ENCODE measurements at places on chromosomes 5 and 9.

DNA sequence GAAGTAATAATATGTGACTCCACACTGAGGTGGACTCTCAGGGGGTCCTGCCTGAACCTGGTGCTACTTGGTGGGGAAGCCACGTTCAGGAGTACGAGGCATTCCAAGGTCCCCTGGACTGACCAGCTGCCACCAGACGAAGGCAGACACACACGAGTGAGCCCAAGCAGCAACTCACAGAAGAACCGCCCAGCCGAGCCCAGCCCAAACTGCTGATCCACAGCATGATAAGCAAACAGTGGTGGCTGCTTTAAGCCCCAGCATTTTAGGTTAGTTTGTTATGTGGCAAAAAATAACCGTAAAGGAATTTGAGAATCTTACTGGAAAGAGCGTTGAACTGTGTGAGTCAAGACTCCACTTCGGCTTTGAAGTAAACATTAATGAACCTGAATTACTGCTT lies 8.8 kb upstream of the LHX3 start:
- DNase-seq: no peak

GRCh38 chr9:106796771-106797170 lies 66.2 kb upstream of the ZNF462 start:
- no peak for DNase-seq

- no peak for DNase-seq
These were observed 2.8 kb downstream of the SARDH start for GRCh38 chr9:133735415-133735775.

- DNase-seq: no peak
These were observed 93.4 kb downstream of the KCNIP1 start for GRCh38 chr5:170597109-170597751.

Measured in CD4-positive, alpha-beta T cell treated with Interleukin-10 for 1 hour (primary cell).